ENCODE measurements at places on chromosomes 12 and 14.

- DNase-seq, result no peak
Observed at GRCh38 chr12:14880890-14881453, 4.7 kb downstream of the MGP start.

DNA sequence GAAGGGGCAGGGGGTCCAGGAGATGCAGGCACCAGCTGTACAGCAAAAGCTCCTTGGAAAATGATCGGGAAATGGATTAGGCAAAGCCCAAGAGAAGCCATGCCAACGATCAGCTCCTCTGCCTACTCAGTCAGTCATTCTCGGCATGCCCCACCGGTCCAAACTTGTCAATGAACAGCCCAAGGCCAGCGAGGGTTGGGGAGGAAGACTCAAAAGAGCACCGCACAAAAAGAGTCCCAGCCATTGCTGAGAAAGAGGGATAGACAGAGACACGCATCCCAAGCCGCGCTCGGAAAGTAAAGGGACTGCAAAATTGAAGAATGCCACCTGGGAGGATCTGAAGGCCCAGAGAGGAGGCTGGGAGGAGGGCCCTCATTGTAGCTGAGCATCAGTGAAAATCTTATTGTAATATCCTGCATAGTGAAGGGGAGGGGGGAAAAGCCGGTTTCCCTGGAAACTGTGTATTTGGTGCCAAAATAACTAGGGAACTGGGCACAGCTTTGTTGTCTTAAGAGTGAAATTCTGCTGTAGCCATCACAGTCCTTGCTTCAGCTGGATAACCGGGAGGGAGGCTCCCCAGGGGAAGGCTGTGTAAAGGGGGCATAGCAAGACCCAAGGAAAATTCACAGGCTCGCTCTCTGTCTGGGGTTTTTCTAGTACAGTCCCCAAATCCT lies 4.7 kb downstream of the KDM2B start:
- no peak for DNase-seq

DNA sequence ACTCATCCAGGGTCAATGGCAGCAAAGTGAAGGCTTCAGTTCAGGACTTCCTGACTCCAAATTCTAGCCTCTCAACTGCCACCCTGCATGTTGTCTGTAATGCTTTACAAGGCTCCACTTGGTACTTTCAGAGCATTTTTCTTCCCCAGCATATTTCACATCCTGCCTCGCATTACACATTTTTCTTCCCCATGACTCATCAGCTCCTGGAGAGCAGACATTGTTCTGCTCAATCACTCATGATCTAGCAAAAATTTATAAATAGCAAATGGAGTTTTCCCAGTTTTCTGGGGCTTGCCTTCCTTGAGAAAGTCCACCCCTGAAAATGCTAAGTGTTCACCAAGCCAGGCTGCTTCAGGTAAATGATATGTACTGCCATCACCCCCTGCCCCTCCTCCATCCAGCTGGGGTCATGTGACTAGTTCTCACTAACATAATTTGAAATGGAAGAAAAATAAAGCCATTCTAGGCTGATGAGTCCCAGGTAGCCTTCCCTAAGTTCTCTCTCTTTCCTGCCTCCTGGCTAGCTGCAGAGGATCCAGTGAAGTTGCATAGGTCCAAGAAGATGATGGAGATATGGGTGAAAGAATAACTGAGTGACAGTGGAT lies 69.4 kb downstream of the ARMH4 start:
- DNase-seq, result peak; percentile 78

- DNase-seq, result no peak
Observed at GRCh38 chr12:753611-754472, 1.5 kb downstream of the WNK1 start.

- no peak for DNase-seq
Observed at GRCh38 chr14:79916892-79917291, 294.4 kb downstream of the DIO2 start.

DNA sequence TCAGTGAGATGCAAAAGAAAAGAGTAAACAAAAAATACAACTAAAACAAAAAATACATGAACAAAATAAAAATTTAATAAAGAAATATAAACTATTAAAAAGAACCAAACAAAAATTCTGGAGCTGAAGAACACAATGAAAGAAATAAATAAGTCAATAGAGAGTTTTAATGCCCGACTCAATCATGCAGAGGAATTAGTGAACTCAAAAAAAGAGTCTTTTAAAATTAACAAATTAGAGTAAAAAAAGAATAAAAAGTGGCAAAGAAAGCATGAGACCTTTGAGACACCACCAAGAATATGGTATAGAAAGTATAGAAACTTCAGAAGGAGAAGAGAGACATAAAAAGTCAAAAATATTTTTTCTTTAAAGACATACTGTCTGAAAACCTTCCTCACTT lies 2.6 kb upstream of the KLRC1 start:
- DNase-seq, result no peak

DNA sequence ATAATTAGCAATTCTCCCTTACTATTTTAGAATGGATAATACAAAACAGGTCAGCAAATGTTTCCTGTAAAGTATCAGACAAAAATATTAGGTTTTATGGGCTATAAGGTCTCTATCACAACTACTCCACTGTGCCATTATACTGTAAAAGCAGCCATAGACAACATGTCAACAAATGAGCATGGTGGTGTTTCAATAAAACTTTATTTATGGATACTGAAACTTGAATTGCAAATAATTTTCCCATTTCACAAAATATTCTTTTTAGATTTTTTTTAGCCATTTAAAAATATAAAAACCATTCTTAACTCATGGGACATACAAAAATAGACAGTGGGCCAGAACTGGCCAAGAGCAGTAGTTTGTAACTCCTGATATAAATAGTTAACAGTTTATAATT lies 15.4 kb downstream of the RECQL start:
- no peak for DNase-seq

- DNase-seq, result no peak
Observed at GRCh38 chr14:44053422-44053821, 453.7 kb downstream of the FSCB start.

GRCh38 chr12:124105546-124105945 lies 132.5 kb downstream of the ZNF664 start:
- no peak for DNase-seq

DNA sequence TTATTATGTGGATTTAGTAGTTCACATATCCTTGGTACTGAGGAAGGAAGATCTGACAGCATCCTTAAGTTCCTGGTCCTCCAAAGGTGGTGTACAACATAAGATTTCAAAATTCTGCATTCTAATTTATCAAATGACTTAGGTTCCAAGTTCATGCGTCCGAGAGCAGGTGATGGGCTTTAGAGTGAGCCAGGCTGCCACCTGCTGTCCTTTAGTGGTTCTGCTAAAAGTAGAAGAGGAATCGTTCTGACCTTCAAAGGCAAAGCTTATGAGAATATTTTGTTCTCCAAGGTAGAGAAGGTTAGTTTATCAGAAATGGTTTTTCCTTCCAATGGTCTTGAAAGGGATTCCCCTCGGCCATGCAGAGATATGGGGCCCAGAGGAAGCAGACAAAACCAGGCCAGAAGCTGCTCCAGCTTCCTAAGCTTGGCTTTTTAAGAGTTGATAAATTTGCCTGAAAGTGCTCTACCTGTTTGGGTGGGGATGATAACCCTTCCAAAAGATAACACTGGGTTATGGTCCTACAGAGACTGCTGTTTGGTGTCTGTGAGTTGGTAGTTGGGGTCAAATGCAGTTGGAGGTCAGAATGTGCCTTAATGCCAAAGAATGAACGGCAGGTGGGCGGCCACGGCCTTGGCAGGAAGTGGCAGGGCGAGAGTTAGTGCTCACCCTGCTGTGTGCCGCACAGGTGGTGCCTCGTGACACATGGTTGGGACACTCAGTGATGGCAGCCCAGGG lies 29.1 kb upstream of the LRTM2 start:
- DNase-seq, result peak; percentile 63

DNA sequence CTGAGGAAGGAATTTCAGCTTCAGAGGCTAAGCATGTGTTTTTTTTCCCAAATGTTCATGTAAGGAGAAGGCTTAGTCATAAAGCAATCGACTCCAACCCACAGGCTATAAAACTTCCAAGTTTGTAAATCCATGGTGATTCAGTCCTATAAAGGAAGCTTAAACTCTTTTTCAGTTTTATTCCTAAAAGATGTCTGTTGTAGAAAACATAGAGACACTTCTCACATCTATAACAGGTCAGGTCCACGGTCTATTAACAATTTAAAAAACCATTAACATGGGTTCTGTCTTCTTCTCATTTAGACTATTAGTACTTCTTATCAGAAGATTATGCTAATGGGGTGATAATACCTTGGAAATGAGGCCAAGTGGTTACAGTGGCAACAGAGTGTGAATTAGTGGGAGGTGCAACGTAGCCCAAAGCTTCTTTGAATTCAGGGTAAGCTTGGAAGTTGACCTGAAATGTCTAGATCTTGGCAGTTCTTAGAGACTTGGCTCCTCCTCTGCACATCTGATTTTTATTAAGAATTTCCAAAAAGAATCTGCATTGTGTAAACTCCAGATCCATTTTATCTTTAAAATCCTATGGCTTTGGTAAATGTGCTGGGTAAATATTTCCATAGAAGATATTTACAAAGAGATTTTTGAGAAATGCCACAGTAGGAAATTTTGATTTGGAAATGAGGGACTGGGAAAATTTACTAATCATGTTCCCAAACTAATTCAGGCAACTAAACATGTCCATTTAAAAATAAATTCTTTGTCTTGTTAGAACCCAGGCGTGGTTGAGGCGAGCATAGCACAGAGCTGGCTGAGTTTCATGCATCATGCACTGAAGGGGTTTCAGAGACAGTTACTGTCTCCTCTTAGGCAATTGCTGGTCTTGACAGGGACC lies 86.4 kb downstream of the EML1 start:
- DNase-seq, result peak; percentile 80

GRCh38 chr14:91674911-91675310 lies 57.0 kb downstream of the CATSPERB start:
- no peak for DNase-seq

DNA sequence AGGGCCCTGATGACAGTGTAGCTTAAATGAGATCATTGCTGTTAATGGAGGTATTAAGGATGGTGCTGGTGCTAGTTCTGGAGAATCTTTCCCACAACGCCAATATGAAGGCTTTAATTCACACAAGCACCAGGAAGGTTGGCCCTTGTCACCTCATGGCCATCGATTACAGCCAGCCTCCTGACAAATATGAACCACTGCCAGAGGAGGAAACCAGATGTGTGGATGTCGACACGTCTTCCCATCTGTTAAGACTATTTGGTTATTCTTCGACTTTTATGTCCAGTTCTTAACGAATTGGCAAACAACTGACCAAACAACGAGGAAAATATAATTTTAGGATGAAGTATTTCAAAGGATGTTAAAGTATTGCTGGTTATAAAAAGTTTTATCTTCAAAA lies 79.5 kb downstream of the PIK3C2G start:
- no peak for DNase-seq

DNA sequence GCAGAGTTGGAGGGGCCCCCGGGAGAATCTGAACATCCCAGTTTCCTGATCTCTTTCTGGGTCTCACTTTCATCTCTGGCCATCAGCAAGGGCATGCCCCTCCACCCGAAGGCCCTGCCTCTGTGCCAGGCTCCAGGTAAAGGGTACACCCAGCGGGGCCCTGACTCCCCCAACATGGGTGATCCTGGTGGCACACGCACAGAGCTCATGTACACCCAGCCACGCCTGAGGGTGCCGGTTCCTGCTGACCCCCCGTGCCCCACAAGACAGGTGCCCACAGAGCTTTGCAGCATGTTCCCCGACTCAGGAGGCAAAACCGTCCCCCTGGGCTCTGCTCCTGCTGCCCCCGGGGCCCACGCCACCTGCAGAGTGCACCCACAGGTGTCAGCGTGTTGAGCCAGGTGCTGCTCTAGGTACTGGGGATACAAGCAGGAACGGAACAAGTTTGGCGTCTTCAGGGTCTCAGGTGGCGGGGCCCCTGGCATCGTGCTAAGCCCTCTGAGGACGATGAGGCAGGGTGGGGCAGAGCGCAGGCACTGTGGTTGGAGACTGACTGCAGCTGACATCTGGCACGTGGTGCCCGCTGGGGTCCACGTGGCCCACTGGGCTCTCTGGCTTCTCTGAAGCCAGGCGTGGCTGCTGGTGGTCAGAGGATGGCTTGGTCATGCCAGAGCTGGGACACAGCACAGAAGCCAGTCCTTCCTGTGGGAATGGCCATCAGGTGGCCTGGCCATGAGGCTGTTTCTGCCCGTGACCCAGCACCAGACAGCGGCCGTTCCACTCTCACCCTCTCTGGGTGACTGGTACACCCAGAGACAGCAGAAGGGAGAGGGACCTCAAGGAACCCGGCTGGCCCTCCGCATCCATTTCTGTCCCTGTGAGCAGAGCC lies 13.8 kb downstream of the BAG5 start:
- DNase-seq, result no peak

DNA sequence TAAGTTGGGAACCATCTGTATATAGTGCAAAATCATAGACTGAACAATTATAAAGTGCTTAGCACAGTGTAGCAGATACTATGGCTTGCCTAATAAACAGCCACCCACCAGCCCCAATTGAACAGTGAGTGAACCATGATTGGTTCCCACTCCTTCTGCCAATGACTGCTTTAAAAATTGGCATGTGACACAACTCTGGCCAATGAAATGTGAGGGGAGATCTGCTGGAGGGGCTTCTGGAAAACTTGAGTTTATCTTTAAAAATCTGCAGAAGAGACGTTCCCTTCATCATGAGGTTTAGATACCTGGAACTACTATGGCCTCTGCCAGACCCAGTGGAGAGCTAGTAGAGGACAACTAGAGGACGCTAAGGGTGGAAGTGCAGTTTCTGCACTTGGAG lies 4.7 kb downstream of the PIGH start:
- no peak for DNase-seq

- peak; percentile 42 for DNase-seq
Observed at GRCh38 chr14:96762650-96763049, 34.5 kb upstream of the VRK1 start.

DNA sequence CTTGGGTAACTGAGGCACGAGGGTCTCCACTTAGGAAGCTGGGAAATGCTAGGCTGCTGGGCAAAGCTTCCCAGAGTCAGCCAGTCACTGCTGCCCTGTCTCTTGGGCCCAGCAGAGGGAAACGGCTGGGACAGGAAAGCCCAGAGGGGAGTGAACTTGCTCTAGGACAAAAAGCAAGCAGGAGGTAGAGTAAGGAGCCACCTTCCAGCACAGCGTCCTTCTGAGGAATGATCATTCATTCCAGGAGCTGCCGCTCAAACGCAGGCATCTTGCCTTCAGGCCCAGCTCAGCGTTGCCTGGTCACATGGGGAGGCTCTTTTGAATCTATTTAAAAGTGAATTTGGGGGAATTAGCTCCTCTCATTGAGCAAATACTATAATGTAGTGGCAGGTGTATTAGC lies 118.6 kb downstream of the CRACR2A start:
- DNase-seq, result no peak

DNA sequence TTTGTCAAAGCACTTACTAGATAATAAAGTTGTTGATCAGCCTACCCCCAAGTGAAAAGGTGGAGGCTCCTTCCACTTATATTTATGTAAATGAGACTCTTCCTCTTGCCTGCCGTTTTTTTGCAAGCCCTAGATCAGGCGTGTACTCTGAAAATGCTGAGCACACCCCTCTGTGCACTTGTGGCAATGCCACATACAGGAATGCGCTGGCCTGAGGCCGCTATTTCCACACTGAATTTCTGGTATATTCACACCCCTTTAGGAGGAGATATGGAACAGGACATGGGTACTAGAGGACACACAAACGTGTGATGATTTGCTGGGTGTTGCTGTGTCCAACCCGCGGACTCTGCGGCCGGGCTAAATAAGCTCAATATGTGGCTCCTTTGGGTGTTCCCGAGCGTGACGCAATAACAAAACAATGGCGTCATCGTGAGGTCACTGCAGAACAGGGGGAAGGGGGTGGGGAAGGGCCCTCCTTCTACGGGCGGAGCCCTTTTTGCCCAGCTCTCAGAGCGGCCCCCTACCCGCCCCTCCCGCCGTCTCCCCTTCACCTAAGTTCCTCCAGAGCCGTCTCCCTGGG lies 554 bp upstream of the TSPAN31 start:
- peak; percentile 62 for DNase-seq
